Peyer's patch (tissue), 4 donors: ENCODE measurements at places on chromosomes 3 and 15. TPM values are rescaled to one million over a fixed set of nuclear protein-coding genes. Genes with fewer than 3 reads are reported as not detected.

Gene LYSMD4
- total RNA-seq, result 23.7 TPM

Gene HRH1
- total RNA-seq, result 13.7 TPM

Gene NSUN3
- 20.0 TPM for total RNA-seq

Gene FEZF2
- not detected for total RNA-seq

Gene CP
- 11.2 TPM for total RNA-seq

Gene CHRNB4
- total RNA-seq, result not detected

Gene TNNC1
- total RNA-seq, result not detected

Gene ACTRT3
- total RNA-seq, result 1.4 TPM

Gene FAIM
- 5.4 TPM for total RNA-seq

Gene SPESP1
- not detected for total RNA-seq

Gene AMT
- total RNA-seq, result 13.3 TPM

Gene STRA6
- total RNA-seq, result not detected

Gene PATL2
- total RNA-seq, result 35.5 TPM

Gene STAC
- not detected for total RNA-seq

Gene NAA80
- 11.8 TPM for total RNA-seq

Gene P3H2
- total RNA-seq, result 7.8 TPM

Gene RPL4
- total RNA-seq, result 1,078 TPM

Gene C3orf85
- 174 TPM for total RNA-seq

Gene IL1RAP
- total RNA-seq, result 5.6 TPM

Gene RYK
- 37.1 TPM for total RNA-seq

Gene GPR15
- total RNA-seq, result 5.1 TPM
